ENCODE measurements at places on chromosomes 4 and X. TPM values are rescaled to one million over a fixed set of nuclear protein-coding genes. Genes with fewer than 3 reads are reported as not detected.

DNA sequence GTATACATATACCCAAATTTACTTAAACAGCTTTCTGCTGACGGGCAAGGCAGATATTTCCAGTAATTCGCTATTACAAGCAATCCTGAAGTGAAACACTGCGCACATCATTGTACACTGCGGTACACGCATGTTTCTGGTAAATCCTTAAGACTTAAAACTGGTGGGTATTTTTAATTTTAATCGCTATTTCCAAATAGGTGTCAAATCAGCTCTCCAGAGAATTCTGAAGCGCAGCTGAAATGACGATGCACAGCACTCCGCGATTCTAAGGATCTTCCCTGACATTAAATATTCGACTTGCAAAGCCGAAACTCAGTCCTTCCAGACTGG lies 361 bp downstream of the TMEM128 start:
- H3K4me3 ChIP-seq: peak overlapping the region; percentile 87
- peaks cover 35% of the 10 kb centered on the region for H3K4me1 ChIP-seq
- peak overlapping the region; percentile 97 for H3K27ac ChIP-seq
- no peak for DNase-seq

DNA sequence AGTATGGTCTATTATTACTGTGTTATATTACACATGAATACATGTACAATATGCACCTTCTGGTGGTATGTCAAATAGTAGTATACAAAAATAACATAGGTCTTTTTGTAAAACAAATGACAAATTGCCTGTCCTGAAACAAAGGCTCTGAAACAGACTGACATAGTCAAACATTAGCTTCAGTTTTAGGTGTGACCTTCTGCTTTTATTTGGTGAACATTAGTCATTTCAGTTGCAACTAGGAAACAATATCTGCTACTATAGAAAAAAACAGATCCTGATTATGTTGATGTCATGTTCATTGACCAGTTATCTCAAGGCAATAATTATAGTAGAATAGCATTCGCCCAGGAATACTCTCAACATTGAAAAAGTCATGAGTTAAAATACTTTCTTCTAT lies 123.0 kb downstream of the CHRNA9 start:
- no peaks in the 10 kb centered on the region for H3K27me3 ChIP-seq
- no peak for DNase-seq
- peaks cover 7% of the 10 kb centered on the region for H3K36me3 ChIP-seq
- H3K4me3 ChIP-seq: no peak overlapping the region

Gene ITGB1BP2
- total RNA-seq: 4.9 TPM

- H3K36me3 ChIP-seq: no peaks in the 10 kb centered on the region
- H3K4me3 ChIP-seq: no peak overlapping the region
Observed at GRCh38 chr4:7169134-7169533, 23.2 kb upstream of the SORCS2 start.

All from activated T-helper 1 cell treated with anti-CD3 and anti-CD28 coated beads, Interleukin-12 subunit alpha, Interleukin-12 subunit beta, Interleukin-2, Interleukin-4 antibody, amounts not matched to agents 30 ng/mL and 10 ng/mL and 1 ng/mL, durations not matched to agents 14 hours and 24 hours and 36 hours (primary cell).